Activated CD8-positive, alpha-beta memory T cell treated with anti-CD3 and anti-CD28 coated beads, Interleukin-2, amount 10 ng/mL, durations not matched to agents 7 days and 5 days (primary cell): ENCODE measurements at places on chromosomes 3 and 15. TPM values are rescaled to one million over a fixed set of nuclear protein-coding genes. Genes with fewer than 3 reads are reported as not detected.

PPP1R14D gene
- not detected for total RNA-seq

CASR gene
- total RNA-seq = not detected

CCDC33 gene
- total RNA-seq = not detected

SEC22C gene
- total RNA-seq = 47.3 TPM

CDCP1 gene
- total RNA-seq = 5.3 TPM

TMEM207 gene
- not detected for total RNA-seq

SAMD7 gene
- not detected for total RNA-seq

SCN5A gene
- not detected for total RNA-seq

CMTM8 gene
- total RNA-seq = 4.0 TPM

OR5K2 gene
- total RNA-seq = not detected

TICRR gene
- total RNA-seq = 35.5 TPM

AADAC gene
- not detected for total RNA-seq

DNASE1L3 gene
- not detected for total RNA-seq

TTBK2 gene
- 12.9 TPM for total RNA-seq

CCR3 gene
- 1.4 TPM for total RNA-seq

TMOD2 gene
- total RNA-seq = 12.7 TPM

CPNE9 gene
- total RNA-seq = not detected

MCCC1 gene
- 44.7 TPM for total RNA-seq

DPP8 gene
- total RNA-seq = 41.6 TPM

WDR93 gene
- total RNA-seq = not detected

EEFSEC gene
- 19.7 TPM for total RNA-seq
